Effector CD8-positive, alpha-beta T cell (primary cell): ENCODE measurements at places on chromosomes 11 and 22.
A peak's percentile ranks its signal among the peaks of the same experiment; 100 is the strongest.

DNA sequence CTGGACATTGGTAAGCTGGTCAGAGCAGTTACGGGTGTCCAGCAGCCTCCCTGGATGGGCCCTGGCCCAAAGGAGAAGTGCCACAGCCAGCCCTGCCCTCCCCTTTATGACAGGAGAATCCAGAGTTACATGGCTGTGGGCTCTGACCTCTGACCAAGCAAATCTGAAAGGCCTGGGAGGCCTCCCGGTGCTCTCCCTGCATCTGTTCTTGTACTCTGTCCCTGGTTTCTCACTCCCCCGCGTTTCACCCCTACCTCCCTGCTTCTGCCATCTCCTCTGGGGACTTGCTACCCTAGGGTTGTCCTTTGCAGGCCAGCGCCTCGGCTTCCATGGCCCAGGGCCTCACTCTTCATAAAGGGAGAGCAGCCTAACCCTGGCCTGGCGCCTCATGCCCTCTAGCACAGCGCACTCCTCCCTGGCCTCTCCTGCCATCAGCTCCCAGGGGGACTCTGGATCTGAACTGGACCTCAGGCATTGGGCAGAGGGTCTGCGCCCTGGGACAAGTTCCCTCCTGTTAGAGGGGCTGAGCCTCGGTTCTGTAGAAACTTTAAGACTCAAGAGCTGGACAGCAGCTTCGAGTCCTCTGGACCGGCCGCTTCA is 10.7 kb downstream of the PICK1 start:
- no peak for DNase-seq

GRCh38 chr11:123454796-123455195 is 24.7 kb downstream of the GRAMD1B start:
- no peak for DNase-seq

DNA sequence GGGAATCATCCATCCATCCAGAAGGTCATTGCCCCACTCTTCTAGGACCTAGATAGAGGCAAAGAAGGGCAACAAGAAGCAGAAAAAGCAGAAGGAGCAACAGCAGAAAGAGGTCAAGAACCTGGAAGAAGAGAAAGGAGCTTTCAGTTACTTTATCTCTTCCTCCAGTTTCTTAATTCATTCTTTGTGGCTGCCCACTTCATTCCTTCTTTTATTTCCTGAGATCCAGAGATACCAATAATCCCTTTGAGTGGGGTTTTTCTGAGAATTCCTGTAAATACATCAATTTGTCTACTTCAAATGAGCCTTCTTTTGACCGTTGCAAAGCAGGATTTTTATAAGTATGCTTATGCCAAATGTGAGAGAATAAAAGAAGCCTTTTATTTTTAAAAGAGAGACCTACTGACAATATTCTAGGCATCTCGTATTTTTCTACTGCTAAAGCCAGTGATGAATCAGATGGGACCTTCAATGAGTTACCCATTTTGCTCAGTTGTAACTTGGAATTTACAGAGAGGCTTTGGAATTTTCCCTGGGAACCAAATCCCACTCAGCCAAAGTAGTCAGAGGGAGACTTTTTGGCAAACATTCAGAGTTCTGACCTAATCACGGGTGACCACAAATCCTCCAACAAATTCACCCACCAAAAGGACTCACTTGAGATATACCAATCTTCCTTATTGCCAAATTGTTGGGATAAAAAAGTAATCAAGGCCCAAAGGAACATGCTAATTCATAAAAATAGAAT is 54.9 kb downstream of the ZC3H12C start:
- DNase-seq: no peak

GRCh38 chr22:49369726-49370626 is 457.7 kb downstream of the BRD1 start:
- no peak for DNase-seq

DNA sequence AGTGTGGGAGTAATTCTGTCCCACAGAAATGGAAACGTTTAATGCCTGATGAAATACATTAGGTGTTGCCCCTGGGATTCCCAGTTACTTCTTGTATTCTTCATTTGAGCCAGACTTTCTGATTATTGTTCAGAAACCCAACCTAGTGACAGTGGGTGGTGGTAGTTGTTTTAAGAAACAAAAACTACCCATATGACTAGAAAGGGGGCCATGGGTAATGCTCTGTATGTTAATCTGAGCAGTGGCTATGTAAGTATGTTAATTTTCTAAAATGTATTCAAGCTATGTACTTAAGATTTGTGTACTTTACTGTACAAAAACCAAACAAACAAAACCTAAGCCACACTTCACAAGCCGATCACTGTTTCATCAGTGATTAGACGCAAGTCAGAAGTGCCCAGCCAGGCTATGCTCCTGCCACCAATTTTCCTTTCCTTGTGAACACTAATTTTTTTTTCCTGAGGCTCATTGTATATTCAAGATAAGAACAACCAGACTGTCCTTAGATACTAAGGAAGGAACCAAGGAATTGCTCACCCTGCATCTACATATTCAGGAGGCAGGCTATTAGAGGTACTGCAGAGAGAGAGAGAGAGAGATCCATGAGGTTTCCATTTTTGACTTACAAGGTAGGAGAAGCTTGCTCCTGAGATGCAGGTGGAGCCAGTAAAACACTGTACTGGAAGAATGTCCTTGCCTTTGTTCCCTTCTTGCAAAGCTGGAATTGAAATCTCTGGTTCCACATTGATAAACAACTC is 122.7 kb downstream of the DBX1 start:
- DNase-seq: no peak

GRCh38 chr22:26697151-26697550 is 39.8 kb downstream of the MIAT start:
- DNase-seq: no peak

GRCh38 chr11:131899950-131900580 is 529.6 kb downstream of the NTM start:
- DNase-seq: no peak

GRCh38 chr11:77092382-77092781 is 10.3 kb upstream of the OMP start:
- no peak for DNase-seq

DNA sequence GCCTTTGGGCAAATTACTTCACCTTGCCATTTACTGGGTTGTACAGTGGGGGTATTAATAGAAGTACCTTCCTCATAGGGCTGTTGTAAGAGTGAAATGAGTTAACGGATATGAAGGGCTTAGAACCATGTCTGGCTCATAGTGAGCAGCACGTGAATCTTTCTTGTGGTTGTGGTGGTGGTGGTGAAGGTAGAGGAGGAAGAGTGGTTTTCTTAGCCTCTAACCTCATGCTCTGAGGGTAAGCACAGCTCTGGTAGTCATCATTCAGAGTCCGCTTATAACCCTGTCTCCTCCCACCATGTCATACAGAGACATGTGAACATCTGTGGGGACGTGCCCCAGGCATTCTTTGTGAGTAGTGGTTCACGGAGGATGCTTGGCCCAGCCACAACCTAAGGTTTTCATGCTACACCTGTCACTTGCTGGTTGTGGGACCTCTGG is 43.6 kb downstream of the TEAD1 start:
- no peak for DNase-seq

DNA sequence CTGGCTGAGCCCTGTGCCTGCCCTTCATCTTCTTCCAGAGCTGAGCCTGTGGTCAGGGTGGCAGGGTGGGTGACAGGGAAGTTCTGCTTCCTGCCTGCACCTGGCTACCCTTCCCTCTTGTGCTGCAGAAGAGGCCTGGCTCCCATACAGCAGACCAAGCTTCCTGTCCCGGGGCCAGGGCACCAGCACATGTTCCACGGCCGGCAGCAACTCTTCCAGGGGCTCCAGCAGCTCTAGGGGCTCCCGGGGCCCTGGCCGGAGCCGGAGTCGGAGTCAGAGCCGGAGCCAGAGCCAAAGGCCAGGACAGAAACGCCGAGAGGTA is 15.0 kb downstream of the ROBO3 start:
- DNase-seq: no peak

GRCh38 chr11:74615311-74615710 is 22.9 kb downstream of the POLD3 start:
- DNase-seq: no peak

DNA sequence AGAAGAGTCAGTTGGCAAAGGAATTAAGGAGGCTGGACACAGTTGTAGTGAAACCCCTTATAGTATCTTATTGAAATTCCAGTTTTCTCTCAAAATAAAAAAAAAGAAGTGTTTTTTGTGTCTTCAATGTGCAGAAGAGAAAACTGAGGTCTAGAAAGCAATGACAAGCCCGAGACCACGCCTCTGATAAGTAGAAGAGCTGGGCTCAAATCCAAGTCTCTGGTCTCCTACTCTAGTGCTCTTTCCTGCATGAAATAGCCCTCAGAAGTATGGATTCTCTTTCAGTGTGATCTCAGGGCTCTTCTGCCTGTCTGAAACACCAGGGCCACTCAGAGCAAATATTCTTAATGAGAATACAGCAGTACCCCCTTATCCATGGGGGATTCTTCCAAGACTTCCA is 200.9 kb downstream of the KIF18A start:
- no peak for DNase-seq

- no peak for DNase-seq
Measured at GRCh38 chr11:36233204-36233603, 56.0 kb downstream of the COMMD9 start.

- no peak for DNase-seq
Measured at GRCh38 chr22:28064920-28065319, 145.9 kb upstream of the PITPNB start.

- no peak for DNase-seq
Measured at GRCh38 chr11:23933721-23934120, 563.1 kb upstream of the LUZP2 start.

DNA sequence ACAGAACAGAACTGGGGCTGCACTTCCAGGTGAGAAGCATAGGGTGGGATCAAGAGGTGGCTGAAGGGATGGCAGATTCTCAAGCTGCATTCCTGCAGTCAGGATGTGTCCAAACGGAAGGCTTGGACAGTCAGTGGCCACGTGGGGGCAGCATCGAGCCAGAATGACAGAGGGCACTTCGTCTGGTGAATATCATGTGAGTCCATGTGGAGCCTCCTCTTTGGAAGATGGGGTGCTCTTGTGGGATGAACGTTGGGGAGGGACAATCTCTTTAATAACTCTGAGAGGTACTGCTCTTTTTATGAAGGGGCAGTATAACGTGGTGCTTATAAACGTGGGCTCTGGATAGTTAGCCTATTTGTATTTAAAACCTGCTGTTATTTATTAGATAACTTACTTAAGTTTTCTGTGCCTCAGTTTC is 154.9 kb upstream of the NAV2 start:
- DNase-seq: peak; percentile 43

DNA sequence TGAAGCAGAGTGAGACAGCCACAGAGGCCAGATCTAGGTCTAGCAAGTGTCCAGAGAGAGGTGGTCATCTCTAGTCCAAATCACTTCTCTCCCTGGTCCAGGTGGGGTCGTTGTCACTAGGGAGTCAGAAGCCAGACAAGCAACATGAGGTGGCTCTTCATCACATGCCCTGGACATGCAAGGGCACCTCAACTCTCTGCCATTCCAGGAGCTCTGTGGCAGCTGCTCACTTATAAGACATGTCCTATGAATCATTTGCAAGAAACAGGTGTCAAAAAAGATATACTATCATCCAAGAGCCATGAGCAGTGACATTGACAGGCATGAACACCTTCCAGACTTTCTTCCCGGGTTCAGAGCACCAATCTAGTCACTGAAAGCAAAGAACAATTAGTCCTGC is 130.8 kb downstream of the GALNT18 start:
- DNase-seq: no peak

- no peak for DNase-seq
Measured at GRCh38 chr11:532986-533585, 2.3 kb downstream of the HRAS start.

DNA sequence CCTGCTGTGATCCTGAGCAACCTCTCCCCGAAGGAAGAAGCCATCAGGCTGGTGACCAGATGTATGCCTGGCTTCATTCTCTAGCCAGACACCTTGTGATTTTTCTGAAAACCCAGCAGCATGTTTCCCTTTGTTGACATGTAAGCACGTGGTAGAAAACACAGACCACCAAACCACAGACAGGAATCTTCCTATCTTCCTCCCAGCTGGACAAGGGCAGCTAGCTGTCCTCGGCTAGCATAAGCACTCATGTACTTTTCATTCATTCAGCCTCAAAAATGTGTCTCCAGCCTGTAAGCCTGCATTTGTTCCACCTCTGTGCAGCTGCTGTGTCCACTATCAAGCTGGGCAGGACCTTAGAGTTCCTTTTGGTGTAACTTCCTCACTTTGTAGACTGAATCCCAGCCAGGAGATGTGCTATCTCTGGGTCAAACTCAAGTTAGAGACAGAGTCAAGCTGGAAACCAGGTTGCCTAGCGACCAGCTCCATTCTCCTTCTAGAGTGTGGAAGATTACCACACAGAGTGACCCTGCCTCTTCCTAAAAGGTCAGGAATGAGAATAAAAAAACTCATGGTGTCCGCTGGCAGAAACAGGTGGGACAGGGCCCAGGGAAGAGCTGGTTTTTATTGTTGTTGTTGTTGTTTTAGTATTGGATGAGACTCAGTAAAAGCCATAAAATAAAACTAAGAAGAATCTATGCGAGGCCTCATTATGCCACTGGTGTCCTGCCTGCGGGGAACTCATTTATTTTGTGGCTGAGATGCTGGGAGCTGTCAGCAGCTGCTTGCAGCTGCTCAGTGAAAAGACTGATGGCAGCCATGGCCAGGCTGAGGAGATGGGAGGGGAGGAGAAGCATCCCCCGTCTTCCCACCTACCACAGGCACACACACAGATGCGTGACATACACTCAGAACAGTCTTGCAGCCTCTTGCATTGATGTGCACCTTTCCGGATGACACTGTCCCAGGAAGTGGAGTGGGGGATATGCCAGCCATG is 7.4 kb upstream of the CLMP start:
- no peak for DNase-seq

- no peak for DNase-seq
Measured at GRCh38 chr22:43013355-43014315, 1.3 kb downstream of the PACSIN2 start.

- DNase-seq: no peak
Measured at GRCh38 chr11:72084076-72084475, 3.4 kb downstream of the LRRC51 start.

GRCh38 chr11:123364080-123364479 is 66.0 kb upstream of the GRAMD1B start:
- DNase-seq: no peak

DNA sequence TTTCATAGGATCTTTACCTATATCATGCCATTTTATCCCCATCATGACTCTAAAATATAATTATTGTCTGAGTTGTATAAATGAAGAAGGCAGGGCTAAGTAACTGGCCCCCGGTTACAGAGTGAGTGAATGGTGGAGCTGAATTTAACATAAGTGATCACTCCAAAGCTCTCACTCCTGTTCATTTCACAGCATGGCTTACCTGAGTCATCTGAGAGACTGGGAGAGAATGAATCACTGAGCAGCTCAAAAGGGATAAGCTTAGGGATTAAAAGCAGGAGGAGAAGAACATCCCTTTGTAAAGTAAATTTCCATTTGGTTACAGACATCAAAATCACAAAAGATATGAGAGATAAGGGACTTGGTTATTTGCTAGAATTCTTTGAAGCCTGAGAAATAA is 294.0 kb upstream of the CTSC start:
- DNase-seq: no peak

GRCh38 chr11:63444160-63444559 is 46.8 kb downstream of the PLAAT5 start:
- no peak for DNase-seq
